NCI-H187 (cell line): ENCODE measurements at places on chromosomes 12 and 14.

- no peak for DNase-seq
Measured at GRCh38 chr12:129169928-129170327, 316.6 kb downstream of the GLT1D1 start.

DNA sequence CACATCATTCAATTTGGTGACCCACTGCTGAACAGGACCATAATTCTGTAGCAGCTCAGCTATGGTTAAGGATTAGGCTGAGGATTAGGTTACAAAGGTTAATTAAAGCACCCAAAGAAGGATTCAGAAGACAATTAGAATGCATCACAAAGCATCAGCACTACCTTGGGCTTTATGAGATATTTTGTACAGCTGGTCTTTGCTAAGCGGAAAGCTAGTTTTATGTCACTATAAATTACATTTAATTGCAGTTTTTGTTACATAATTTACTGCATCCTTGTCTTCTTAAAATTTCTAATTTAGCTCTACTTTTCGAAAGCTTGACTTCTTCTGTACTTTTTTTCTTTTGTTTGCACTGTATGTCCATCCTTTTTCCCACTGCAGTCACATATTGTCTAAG lies 711.5 kb downstream of the RPS29 start:
- no peak for DNase-seq

DNA sequence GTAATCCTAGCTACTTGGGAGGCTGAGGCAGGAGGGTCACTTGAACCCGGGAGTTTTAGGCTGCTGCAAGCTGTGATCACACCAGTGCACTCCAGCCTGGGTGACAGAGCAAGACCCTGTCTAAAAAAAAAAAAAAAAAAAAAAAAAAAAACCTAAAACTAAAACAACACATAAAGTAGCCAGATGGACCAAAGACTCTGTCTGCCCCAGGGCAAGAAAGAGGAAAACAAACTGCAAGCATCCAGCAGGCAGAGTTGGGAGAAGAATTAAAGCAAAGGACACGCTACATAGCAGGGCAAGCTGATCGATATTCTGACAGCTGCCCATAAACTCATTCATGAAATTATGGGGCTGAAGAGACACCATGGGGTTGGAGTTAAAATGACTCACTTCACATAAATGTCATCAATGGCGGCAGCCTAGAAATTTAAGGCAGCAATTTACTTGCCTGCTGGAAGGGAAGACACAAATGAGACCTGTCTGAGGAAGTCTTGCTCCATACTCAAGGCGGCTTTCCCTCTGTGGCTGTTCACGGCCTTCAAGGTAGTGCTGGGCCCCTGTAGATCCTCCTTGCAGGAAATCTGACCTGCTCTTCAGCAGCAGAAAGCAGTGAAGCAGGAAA lies 259.1 kb upstream of the FKBP4 start:
- DNase-seq: no peak

- no peak for DNase-seq
Measured at GRCh38 chr14:61609191-61609843, 86.0 kb upstream of the HIF1A start.

- DNase-seq: no peak
Measured at GRCh38 chr14:30271811-30272323, 287.1 kb upstream of the G2E3 start.

- DNase-seq: no peak
Measured at GRCh38 chr12:46982629-46983392, 96.6 kb upstream of the PCED1B start.

DNA sequence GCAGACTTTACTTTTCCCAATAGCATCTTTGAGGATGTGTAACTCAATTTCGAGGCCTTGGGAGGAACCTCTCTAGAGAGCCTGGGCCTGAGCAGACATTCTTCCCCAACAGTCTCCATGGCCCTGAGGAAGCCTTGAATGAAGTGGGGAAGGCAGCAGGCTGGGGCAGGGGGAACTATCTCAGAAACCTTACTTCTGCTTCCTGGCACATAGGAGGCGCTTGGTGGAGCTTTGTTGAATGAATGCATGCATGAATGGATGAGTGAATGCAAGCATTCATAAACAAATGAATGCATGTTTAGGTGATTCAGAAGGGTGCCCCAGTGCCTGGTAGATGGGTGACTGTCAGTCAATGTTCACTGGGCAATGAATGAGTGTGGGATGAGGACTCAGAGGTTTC lies 58.3 kb downstream of the GALNT16 start:
- DNase-seq: no peak

DNA sequence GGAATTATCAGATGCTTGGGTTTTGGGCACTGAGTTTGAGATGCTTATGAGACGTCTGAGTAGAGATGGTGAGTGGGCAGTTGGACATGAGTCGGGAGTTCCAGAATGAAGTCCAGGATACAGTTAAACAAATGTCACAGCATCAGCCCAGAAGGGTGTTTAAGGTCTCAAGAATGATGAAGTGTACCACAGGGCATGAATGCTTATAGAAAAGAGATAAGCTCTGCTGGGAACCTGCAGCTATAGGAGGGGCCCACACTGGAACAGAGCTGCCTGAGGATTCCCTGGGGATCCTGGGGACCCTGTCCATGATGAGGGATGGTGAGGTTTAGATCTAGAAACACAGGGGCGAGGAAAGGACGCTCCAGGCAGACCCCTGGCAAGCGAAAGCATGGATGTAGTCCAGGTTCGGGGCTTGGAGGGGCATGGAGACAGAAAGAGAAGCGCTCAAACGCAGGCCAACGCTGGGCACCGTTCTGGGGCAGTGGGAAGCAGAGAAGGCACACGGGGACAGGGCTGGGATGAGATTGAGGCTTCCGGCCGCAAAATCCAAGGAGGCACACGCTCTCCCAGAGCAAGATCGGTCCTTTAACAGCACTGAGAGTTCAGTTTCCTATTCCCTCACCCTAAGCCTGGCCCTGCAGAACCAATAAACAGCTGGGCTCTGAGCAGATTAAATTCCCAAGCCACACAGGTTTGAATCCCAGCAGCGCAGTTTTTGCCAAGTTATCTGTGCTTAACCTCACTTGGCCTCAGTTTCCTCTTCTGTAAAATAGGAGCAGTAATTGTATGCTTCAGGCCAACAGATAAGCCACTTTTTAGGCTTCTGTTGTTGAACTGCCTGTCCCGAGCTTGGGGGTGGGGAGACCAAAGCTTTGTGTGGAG lies 52.9 kb downstream of the EID3 start:
- DNase-seq: no peak
